ENCODE measurements at places on chromosomes 3 and 15.

GRCh38 chr3:146715170-146715569 lies 110.0 kb upstream of the PLSCR5 start:
- no peak for DNase-seq

DNA sequence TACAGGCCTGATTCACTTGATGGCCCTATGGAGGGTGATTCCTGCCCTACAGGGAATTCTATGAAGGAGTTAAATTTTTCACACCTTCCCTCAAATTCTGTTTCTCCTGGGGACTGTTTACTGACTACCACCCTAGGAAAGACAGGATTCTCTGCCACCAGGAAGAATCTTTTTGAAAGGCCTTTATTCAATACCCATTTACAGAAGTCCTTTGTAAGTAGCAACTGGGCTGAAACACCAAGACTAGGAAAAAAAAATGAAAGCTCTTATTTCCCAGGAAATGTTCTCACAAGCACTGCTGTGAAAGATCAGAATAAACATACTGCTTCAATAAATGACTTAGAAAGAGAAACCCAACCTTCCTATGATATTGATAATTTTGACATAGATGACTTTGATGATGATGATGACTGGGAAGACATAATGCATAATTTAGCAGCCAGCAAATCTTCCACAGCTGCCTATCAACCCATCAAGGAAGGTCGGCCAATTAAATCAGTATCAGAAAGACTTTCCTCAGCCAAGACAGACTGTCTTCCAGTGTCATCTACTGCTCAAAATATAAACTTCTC lies 43.6 kb downstream of the BLM start:
- no peak for DNase-seq

GRCh38 chr3:126085841-126086240 lies 1.9 kb upstream of the SLC41A3 start:
- no peak for DNase-seq

- no peak for DNase-seq
Observed at GRCh38 chr3:19256313-19256712, 108.0 kb downstream of the KCNH8 start.

DNA sequence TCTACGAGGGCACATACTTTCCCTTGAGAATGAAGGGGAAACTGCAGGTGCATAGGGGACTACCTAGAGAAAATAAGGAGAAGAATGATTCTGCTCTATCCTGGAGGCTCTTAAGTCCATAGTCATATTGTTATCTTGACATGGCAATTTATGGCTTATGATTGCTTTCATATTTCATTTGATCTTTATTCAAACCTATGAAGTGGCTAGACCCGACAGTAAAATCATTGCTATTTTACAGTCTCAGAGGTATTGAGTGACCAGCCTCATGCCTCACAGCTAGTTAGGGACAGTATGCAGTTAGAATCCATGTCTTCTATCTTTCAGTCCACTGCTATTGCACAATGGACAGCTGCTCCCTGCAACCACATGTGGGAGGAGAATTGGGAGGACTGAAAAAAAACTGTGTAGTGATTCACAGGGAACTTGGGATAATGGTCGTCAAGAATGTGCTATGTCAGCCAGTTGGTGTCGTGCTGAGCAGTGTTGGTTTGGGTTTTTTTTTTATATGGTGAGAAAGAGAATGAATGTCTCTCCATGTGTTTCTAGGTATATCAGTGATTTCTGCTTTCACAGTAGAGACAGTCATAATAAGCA lies 63.2 kb upstream of the SPPL2A start:
- DNase-seq, result no peak

- no peak for DNase-seq
Observed at GRCh38 chr3:168051070-168051469, 44.7 kb downstream of the GOLIM4 start.

Measured in activated CD4-positive, alpha-beta T cell treated with anti-CD3 and anti-CD28 coated beads for 4 hours (primary cell).